AG04450 (cell line): ENCODE measurements at places on chromosomes 4 and X.
A peak's percentile ranks its signal among the peaks of the same experiment; 100 is the strongest.

DNA sequence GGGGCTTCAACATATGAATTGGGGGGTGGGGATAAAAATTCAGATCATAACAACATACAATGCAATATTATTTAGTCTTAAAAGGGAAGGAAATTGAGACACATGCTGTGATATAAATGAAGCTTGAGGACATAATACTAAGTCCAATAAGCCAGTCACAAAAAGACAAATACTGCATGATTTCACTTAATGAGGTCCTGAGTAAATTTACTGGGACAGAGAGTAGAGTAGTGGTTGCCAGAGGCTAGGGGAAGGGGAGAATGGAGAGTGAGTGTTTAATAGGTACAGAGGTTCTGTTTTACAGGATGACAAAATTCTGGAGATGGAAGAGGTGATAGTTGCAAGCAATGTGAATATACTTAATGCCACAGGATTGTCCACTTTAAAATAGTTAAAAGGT is 89.2 kb upstream of the RAPGEF2 start:
- no peak for DNase-seq

DNA sequence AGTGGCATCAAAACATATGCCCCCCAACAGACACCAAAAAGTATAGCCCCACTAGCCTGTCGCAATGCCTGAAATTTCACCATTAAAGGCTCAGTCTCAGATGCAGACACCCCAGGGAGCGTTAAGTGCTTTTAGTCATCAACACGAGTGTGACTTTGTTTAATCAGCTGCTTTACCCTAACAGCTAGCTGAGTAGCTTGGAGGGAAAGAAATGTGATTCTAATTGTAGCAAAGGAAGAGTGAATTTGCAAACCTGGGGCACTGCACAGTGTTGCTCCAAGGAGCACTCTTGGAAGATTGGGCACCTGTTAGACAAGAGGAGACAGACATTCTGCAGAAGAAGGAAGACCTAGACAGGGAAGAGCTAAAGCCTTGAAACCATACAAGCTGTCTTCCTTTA is 145.1 kb downstream of the BEND2 start:
- DNase-seq, result no peak

DNA sequence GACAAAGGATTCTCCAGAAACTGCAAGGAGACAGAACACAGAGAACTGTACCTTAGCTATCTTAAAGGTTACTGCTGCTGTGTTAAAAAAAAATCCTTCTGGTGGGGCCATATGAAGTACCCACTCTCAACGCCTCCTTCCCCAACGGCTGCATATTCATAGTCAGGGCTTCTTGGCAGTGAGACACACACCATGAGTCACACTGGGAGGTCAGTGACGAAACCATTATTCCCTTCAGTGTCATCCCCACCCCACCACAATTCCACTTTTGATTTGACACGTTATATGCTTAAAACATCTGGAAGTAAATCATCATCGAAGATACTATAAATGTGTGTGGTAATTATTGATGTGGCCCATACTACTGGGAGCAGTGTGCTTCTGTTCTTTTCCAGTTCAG is 271.5 kb downstream of the LDB2 start:
- DNase-seq, result peak; percentile 86

GRCh38 chr4:30386266-30386895 is 333.8 kb upstream of the PCDH7 start:
- DNase-seq, result peak; percentile 4

DNA sequence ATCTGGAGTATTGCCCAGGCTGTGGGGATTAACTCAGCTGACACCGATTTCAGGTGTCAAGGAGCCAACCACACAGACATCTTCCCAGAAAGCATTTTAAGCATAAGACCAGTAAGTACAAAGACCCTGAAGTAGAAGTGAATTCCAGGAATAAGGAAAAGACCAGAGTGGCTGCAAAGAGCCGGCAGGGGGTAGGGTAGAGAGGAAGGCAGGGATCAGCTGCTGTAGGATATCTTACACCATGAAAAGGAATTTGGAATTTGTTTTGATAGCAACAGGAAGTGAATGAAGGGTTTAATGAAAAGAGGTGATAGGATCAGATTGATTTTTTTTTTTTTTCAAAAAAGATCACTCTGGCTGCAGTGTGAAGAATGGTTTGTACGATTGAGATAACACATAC is 113.6 kb upstream of the PPARGC1A start:
- no peak for DNase-seq

- no peak for DNase-seq
Observed at GRCh38 chr4:38092701-38093100, 132.5 kb downstream of the PTTG2 start.

DNA sequence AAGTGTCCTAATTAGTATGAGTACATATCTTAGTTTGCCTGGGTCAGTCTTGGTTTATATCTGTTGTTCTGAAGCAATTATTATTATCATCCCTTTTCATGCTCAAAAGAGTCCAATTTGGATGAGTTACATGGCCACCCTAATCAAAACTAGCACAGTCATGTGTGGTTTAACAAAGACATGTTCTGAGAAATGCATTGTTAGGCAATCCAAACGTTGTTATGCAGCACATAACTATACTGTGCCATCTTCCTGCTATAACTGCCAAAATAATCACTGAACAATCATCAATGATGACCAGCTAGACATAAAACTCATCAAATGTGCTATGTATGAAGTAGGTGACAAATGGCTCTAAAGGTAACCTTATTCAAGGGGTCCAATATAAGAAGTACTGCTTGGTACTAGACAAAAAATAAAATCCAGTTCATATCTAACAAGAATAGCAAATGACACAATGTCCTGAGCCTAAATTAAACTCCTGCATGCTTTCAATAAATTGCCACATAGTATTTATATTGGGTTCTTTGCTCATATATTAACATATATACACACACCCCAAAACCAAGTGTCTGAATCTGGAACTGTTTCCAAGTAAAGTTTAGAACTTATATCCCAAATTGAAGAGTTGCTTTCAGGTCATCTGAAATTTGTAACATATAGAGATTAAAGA is 41.9 kb downstream of the CNOT6L start:
- no peak for DNase-seq

- DNase-seq, result no peak
Observed at GRCh38 chr4:189843413-189844009, 97.2 kb upstream of the FRG1 start.

DNA sequence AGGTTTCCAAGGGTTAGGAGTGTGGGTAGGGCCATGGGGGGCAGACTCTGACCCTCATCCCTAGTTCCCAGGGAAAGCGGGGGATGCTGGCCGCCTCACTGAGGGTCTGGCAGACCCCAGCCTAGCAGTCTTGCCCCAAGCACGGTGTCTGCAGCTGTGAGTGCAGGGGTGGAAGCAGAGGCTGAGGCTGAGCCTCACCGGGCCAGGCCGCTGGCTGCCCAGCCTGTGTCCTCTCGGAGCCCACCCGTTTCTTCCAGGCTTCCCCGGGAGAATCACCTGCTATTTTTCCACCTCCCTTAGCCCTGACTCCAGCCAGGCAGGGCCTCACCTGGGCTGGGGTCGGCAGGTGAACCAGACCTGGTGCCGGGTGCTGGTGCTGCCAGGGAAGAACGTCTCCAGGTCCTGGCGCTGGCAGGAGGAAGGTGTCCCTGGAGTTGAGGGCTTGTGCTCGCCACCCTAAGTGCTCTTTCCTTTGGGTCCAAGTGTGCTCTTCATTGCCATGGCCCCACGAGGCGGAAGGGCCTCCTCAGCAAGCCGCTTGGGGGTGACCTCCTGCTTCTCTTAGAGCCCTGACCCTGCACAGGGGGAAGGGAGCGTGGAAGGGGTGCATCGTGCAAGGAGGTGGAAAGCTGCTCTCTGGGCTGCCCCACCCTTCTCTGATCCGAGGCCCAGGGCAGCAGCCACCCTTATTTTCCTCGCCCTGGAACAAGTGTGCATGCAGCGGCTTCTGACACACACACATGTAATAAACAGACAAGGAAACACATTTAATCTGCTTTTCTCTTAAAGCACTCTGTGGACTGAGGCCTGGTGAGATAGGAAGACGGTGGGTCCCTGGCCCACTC is 112.7 kb downstream of the FAM53A start:
- no peak for DNase-seq

DNA sequence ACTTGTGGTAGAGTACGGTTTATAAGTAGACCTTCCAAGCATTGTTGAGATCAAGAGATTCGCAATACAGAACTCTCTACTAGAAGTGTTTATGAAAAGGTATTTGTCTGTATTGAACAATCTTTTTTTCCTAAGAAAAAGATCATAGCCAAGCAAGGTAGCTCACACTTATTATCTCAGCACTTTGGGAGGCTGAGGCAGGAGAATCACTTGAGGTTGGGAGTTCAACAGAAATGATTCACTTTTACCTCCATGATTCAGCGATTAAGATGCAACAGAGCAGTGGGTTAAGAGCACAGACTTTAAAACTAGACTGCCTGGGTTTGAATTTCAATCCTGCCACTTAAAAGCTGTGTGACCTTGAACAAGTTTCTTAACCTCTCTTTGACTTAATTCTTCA is 74.3 kb downstream of the TMEM156 start:
- DNase-seq, result no peak

- DNase-seq, result no peak
Observed at GRCh38 chr4:79425586-79425985, 17.6 kb upstream of the GK2 start.

GRCh38 chr4:43224559-43224958 is 332.0 kb downstream of the GRXCR1 start:
- no peak for DNase-seq
